PC-9 (cell line): ENCODE measurements at places on chromosomes 2 and 18. TPM values are rescaled to one million over a fixed set of nuclear protein-coding genes. Genes with fewer than 3 reads are reported as not detected.

The SERPINB12 gene
- not detected in 2 replicates for total RNA-seq

The NT5DC4 gene
- total RNA-seq: 6.1 and 6.5 TPM in 2 replicates

The CENPA gene
- total RNA-seq: 43.6 and 48.8 TPM in 2 replicates

The CLEC4F gene
- total RNA-seq: not detected in 2 replicates

The MRPS9 gene
- total RNA-seq: 24.5 and 27.0 TPM in 2 replicates

The TNFAIP6 gene
- total RNA-seq: not detected in 2 replicates

The MOGAT1 gene
- total RNA-seq: 0.35 and 0.65 TPM in 2 replicates

The IDH1 gene
- 193 and 227 TPM in 2 replicates for total RNA-seq

The IL36G gene
- not detected in 2 replicates for total RNA-seq

The DPYSL5 gene
- total RNA-seq: not detected in 2 replicates

The IL1A gene
- total RNA-seq: 0.55 TPM in 2 replicates

The PRKAG3 gene
- not detected in 2 replicates for total RNA-seq

The EPAS1 gene
- 127 and 163 TPM in 2 replicates for total RNA-seq
